H1 (cell line): ENCODE measurements at places on chromosomes 2 and 18.

GRCh38 chr2:73043929-73044832, 27.3 kb downstream of the SFXN5 start:
- no peaks in the 10 kb centered on the region for H3K36me3 ChIP-seq
- H3K4me3 ChIP-seq, result no peak overlapping the region
- DNase-seq, result no peak
- no peak overlapping the region for H3K27ac ChIP-seq

DNA sequence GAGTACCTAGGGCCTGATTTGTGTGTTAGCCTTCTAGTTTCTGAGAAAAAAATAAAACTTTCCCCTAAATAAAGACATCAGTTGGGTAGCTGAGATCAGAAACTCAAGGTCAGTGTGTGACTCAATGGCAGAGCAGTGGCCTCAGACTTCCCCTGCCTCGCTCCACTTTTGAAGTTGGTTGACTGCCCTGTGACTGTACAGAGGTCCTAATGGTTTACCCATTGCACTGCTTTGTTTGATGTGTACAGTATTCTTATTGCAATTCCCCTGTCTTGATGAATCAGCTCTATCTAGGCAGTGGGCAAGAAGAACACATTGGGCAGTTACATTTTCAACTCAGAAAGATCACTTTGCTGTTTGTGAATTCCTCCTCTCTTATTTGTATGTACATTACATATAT, 315.7 kb downstream of the KCNS3 start:
- H3K27me3 ChIP-seq, result no peaks in the 10 kb centered on the region
- no peaks in the 10 kb centered on the region for H3K4me1 ChIP-seq
- DNase-seq, result no peak

- no peak for DNase-seq
- no peaks in the 10 kb centered on the region for H3K4me1 ChIP-seq
- no peak overlapping the region for H3K4me3 ChIP-seq
- no peaks in the 10 kb centered on the region for H3K27me3 ChIP-seq
Observed at GRCh38 chr2:201794294-201794693, 12.0 kb upstream of the CDK15 start.

GRCh38 chr2:141605163-141605562, 525.7 kb downstream of the LRP1B start:
- DNase-seq, result no peak
- no peak overlapping the region for H3K27ac ChIP-seq
- no peaks in the 10 kb centered on the region for H3K27me3 ChIP-seq
- no peak overlapping the region for H3K4me3 ChIP-seq
- H3K4me1 ChIP-seq, result no peaks in the 10 kb centered on the region; the same call in none of the 2 replicates
- no peaks in the 10 kb centered on the region for H3K36me3 ChIP-seq

DNA sequence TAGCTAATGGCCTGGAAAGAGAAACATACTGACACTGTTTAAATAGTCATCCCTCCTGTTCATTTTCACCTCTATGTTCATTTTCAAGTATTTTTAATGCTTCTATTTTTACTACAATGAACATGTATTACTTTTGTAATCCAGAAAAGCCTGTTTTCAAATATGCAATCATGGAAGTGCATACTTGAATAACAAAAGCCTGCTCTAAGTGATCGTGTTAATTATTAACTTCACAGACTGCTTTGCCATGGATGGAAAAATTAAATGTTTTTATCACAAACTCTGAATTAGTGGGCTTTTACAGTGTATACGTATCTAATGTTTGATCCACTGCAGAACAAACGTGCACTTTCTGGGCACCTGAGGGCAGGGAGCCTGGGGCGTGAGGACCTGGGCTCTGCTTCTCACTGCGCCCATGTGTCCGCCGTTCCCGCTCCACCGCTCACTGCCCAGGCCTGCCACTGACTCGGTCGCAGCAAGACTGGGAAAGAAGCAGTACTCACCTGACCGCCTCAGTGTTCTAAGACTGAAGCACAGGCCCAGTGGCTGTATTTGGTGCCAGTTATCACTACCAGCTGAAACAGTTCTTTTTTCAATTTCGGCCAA, 80.6 kb downstream of the UXS1 start:
- H3K4me3 ChIP-seq, result no peak overlapping the region
- no peak overlapping the region for H3K27ac ChIP-seq
- DNase-seq, result no peak
- peaks cover 26% of the 10 kb centered on the region for H3K36me3 ChIP-seq
- no peaks in the 10 kb centered on the region for H3K27me3 ChIP-seq
